DMS53 (cell line): ENCODE measurements at places on chromosomes 1 and 21.

GRCh38 chr1:153793973-153794615, 18.9 kb downstream of the SLC27A3 start:
- no peak for DNase-seq

DNA sequence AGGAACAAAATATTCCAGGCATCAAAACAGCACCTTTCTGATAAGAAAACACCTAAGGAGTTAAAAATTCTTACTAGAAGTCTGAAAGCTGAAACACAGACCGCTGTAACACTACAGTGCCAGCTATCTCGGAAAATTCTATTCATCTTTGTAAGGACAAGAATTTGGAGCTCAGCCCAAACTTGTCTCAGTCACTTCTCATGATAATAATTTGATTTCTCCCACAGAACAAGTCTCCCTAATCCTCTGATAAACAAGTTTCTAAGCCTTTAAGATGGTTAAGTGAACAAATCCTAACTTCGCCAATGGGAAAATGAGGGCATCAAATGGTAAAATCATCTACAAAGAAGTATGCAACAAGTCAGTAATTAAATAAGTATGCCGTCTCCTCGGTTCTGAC, 59.9 kb downstream of the SIPA1L2 start:
- no peak for DNase-seq

- peak; percentile 75 for DNase-seq
These were observed 797 bp downstream of the CC2D1B start for GRCh38 chr1:52365071-52365745.

- DNase-seq = no peak
These were observed 65.9 kb downstream of the DNTTIP2 start for GRCh38 chr1:93813076-93813475.

DNA sequence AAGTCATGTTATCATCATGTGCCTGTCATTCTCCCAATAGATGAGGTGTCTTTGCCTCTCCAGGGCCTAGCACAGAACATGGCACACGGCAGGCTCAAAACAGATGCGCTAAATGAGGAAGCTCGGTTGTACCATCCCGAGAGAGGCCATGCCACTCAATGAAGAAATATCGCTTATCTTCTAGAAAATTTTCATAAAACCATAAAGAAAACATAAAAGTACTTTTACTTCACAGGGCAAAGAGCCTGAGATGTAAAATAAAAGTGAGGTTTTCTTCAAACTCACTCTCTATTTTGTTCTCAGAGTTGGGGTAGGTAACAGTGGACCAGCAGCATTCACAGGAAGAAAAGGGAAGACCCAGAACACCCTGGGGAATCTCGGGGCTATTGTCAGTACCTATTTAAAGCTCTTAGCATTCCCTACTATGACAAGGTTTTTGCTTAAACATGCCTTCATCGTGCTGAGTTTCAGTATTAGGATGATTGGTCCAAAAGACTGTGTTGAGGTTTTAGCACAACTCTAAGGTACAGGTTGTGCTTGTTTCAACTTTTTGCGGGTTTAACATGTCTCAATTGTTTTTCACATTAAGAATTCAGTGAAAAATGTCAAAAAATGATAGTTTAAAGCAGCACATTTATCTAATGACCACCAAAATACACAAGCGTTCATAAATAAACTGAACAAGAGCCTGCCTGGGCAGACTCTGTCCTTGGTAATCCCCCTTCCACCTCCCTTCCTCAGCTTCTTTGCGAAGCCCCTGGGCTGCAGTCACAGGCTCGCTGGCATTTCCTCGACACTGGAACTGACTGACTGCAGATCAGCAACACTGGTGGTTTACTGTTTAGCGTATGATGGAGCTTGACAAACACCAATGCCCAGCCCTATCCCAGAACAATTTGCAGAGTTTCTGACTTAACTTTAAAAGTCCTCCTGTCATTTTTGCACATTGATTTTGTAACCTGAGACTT, 55.6 kb downstream of the COQ8A start:
- no peak for DNase-seq

DNA sequence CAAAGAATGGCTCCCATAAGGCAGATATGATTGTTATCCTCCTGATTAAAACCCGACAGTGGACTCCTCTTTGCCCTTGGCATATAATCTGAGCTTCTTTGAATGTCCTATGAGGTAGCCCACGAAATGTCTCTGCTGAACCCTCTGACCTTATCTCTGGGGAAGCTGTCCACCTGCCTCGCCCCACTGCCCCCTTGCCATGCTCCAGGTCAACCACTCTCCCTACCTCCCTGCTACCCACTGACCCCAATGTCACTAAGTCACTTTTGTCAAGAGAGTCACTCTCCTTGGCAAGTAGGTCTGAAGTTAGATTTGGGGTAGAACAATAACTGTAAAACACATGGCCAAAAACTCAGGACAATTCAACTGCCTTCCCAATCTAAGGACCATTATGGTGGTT, 54.5 kb downstream of the UTP25 start:
- DNase-seq = no peak

- peak; percentile 90 for DNase-seq
These were observed 29.9 kb upstream of the RPTN start for GRCh38 chr1:152188673-152189591.

DNA sequence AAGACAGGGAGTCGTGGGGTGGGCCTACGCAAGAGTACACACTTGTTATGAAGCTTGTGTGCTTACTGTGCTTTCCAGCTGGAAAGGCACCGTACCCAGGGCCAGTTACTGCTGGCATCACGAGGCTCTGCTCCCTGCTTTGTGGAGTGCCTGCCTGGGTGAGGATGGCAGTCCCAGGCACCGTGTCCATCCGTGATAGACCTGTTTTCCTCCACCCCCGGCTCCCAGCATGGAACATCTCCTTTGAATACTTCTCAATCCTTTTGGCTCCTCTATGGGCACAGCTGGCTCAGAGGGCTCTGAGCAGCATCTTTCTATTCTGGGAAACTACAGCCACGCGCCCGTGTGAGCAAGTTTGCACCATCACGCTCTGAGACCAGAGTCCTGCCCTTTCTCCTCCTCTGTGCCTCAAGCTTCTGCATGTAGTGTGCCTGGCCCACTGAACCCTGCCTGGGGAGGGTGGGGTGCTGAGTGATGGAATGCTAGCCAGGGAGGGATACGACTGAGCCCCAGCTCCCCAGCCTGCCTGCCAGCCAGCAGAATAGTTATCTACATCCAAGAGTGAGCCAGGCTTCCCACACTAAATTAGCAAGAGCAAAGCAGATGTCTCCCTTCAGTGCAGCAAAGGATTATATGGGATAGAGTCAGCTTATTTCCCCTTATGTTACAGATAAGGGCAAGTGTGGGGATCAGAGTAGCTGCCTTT, 7.1 kb upstream of the TNR start:
- no peak for DNase-seq

DNA sequence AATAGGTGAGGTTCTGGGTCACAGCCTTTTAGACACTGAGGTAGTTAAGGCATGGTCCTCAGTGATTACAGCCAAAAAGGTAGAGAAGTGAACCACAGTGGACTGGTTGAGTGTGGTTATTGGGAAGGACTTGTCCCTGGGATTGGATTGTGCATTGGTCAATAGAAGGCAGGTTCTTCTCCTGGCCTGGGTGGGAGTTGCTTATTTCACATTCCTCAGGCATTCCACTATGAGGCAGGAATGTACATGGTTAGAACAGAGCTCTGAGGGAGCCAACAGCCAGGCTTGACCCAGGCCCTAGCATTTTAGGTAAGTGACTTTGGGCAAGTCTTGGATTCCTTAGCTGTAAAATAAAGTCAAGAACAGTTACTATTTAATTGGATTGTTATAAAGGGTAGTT, 97.9 kb upstream of the MARK1 start:
- no peak for DNase-seq

DNA sequence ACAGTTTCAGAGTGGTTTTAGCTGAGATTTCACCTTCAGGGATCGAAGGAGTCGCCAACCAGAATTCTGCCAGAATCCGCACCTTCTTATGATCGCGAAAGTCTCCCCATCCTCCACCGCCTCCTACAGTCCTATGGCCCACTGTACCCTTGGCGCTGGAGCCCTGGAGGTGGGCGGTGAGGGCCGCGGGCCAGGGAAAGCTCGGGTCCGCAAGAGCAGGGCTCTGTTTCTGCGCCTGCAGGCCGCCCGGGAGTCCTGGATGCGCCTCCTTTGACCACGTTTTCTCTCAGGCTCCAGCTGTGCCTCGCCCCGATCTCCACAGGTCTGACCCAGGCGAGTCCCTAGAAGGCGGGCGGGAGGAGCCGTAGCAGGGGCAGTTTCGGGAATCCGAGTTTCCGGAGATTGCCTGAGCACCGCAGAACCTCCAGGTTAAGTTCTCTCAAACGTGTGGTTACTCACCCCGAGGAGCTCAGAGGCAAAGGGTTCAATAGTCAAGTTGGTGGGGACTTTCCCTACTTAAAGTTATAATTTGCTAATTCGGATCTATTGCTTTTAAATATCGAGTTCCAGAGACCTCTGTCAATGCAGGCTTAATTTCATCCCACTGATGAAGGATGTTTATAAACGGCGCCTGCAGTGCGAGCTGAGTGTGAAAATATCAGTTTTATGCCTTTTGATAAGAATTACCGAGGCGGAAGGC, 3.2 kb upstream of the LHX8 start:
- peak; percentile 42 for DNase-seq

GRCh38 chr1:192038567-192038966, 119.7 kb upstream of the RGS18 start:
- no peak for DNase-seq

DNA sequence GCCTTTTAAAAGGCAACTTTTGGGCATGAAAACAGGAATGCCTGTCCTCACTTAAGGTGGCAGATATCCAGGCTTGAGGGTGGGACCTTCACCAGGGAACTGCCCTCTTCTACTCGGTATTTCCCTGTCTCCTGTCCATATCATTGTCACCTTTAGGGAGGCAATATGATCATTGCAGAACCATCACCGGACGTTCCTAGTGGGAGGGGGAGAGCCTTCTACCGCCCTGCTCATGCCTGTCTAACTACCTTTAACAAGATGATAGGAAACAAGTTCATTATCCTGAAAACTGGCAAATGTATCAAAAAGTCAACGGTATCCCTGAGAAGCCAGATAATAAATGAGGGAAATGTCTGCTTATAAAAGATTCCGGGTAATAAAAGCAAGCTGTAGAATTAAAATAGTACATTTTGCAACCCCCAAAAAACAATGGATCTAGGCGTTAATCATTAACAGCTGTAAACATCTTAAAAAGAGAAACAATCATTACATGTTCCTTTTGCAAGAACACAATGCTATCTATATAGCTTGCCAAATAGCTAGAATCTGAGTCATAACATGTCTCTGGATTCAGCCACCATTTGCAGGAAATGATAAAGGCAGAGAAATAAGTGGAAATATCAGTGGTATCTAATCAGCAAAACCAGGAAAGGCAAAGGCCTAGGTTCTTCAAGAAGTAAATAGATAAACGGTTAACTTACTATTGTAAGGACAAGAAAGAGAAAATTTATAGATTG, 852.9 kb upstream of the ADGRL4 start:
- DNase-seq = peak; percentile 49

- DNase-seq = no peak
These were observed 17.1 kb upstream of the A3GALT2 start for GRCh38 chr1:33338048-33338439.

GRCh38 chr1:7339953-7340352, 431.1 kb upstream of the VAMP3 start:
- DNase-seq = no peak

GRCh38 chr1:63524201-63524600, 876 bp downstream of the EFCAB7 start:
- DNase-seq = peak; percentile 53

GRCh38 chr21:15521644-15522001, 208.2 kb upstream of the USP25 start:
- DNase-seq = no peak

DNA sequence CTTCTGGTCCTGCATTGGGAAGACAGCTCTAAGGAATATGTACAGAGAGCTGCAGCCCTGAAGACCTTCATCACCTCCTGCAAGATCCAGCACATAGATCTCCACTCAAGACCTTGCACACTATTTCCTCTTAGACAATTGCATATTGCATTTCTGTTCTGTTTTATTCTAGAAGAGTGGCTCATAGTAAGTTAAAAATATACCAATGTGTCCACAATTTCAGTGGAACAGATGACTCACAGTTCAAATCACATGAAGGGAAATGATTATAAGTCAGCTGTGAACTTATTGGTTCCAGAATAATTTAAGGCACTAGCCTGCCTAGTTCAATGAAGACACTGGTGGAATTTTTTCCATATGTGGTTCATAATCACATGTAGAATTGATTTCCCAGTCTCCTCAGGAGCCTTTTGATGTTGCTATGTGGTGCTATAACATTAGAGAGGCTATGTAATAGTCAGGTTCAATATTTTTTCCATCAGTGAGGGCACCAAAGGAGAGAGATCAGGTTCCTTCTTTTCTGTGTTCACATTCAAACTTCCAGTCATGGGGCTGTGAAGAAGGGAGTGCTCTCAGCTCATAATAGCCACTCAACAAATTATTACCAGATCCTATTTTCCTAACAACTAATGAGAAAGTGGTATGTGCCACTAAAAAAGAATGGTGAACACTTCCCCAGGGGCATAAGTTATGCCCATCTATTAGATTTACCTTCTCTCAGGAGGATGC, 9.8 kb upstream of the AK5 start:
- no peak for DNase-seq

DNA sequence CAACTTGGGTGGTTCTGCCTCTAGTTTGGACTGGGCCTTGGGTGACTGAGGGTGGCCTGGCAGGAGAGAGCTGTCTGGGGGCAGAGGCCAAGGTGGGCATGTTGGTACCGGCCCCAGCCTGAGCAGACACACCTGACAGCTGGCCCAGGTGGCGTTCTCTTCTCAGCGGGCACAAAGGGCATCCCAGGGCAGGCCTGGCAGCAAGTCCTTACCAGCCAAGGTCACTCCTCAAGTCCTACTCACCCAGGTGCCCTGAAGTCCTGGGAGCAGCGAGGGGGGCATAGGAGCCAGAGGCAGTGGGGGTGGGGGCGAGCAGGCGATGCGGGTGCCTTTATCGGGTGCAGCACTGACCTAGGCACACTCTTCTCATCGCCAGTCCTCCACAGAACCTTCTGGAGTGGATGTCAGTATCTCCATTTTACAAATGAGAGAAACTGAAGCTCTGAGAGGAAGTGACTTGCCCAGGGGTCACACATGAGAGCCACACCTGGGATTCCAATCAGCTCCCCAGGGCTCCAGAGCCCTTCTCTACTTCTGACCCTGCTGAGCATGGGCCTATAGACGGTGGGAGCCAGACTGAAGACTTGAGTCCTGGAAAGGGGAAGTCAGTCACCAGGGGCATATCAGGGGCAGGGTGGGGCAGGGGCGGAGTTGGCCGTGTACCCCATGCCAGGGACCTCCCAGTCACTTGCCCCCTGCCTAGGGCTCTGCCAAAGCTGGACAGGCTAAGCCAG, 587 bp upstream of the SLC25A34 start:
- peak; percentile 80 for DNase-seq
